Stimulated activated CD4-positive, alpha-beta T cell treated with anti-CD3 and anti-CD28 coated beads, Interleukin-4, amount 100 ng/mL, for 48 hours (primary cell): ENCODE measurements at places on chromosomes 7 and 10.

- DNase-seq = no peak
These were observed 108.4 kb upstream of the ZWINT start for GRCh38 chr10:56469482-56469881.

DNA sequence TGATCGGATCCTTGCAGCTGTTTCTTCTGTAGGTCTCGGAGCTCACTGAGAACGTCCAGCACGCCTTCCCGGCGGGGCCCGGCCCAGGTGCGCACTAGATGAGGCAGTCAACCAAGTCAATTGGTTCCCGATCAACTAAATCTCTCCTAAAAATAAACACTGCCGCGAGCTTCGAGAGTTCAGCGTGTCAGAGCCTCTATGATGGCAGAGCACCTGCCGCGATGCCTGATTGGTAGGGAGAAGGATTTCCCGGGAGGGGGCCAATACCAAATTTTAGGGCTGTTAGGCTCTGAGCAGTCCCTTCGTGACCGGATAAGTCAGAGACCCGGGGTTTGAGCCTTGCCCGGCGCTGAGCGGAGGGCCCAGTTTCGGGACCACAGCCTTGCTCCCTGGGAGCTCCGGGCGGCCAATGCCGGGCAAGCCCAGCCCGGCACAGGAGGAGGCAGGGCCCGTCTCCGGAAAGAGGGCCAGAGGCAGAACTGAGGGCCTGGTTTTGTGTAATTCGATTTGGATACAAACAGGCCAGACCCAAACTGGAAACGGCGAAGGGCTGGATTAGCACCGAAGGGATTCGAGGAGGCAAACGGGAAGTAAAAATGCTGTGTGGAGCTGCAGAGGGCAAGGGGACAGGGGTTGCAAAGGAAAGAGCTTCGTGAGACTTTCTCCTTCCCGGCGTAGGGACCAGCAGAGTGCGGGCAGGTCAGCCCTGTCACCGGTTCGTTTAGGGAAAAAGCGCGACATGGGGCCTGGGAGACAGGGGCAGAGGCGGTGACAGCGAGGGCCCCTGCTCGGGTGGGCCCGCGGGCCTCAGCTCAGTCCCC, 569 bp downstream of the SLC26A5 start:
- DNase-seq = no peak

GRCh38 chr10:103681617-103682399, 173.6 kb downstream of the SH3PXD2A start:
- no peak for DNase-seq

GRCh38 chr10:10630782-10631181, 386.9 kb upstream of the CELF2 start:
- DNase-seq = no peak

- no peak for DNase-seq
These were observed 608 bp downstream of the AKR1B10 start for GRCh38 chr7:134527979-134528371.

DNA sequence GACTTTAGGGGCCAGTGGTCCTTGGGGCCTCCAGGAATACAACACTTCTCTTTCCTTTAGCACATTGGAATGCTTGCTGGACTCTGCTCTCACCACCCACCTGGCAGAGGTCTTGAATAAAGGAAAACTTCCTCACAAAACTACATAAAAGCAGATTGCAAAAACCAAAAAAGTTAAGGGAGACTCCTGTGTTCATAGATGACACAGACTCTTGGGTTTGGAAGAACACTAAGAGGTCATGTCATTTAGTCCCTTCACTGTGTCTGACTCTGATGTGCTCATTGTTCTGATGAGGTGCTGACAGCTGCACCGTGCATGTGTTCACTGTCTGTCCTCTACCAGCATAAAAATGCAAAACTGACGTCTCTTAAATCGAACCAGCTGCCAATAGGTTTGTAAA, 11.4 kb downstream of the BLNK start:
- DNase-seq = no peak

- no peak for DNase-seq
These were observed 43.2 kb downstream of the AKR1B1 start for GRCh38 chr7:134415700-134416099.

DNA sequence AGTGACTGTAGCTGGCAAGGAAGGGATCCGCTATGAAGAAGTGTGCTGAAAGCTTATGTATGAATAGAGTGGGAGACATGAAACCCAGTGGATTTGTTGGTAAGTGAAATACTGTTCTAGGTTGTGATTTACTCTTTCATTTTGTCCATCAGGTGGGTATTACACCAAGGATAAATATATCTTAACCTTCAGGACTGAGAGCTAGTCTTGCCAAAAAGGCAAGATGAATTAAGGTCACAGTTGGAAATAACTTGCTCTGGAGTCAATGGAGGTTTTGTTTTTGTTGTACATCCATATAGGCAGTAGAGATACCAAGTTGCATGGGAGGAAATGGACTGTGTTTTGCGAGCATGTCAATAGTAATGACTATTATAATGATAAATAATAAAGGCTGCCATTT, 190.6 kb downstream of the TMEM178B start:
- DNase-seq = no peak

DNA sequence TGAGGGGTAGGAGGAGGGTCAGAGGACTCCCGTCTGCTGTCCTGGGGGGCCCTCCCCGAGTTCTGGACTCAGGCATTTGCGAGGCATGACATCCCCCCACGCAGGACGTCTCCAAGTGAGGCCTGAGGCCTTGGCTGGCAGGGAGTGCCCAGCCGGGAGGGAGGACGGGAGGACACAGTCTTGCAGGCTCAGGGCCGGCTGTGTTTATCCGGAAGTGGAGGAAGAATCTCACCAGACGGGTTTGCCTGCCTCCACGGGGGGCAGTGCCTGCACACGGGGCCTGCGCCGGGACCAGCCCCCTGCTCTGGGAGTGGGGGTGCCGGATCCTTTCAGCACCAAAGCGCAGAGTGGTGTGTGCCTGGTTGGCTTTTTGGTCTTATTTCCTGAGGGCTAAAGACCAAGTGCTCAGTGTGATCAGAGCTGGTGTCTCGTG, 10.9 kb downstream of the PWWP2B start:
- DNase-seq = no peak

- no peak for DNase-seq
These were observed 2.3 kb downstream of the IGF2BP3 start for GRCh38 chr7:23467806-23468525.

DNA sequence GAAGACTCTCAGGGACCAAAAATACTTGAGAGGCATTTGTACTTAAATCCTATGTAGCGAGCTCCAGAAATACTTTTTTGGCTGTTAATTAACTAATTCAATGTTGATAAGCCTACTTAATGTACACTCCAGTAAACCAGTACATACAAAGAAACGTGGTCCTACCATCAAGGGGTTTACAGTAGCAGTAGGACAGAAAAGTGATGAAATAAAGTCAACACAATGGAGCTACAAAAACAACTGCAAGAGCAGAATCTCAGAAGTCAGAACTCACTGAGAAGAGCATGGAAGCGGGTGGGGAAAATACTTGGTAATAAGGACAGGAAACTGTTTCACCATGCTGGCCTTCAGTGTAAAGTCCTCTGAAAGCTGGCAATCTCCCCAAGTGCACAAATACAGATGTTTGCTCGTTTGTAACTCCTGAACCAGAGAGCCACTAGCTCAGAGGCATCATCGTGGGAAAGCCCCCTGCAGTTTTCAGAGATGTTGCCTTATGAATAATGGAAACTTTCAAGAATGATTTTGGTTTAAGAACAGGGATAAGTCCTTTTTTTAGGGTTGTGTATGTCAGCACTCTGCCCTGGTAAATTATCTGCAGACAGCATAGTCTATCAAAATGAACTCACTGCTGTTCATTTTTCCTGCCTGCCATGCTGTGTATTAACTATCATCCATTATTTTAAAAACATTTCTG, 233.2 kb downstream of the SORCS1 start:
- no peak for DNase-seq

GRCh38 chr10:77989081-77989724, 40.1 kb downstream of the POLR3A start:
- no peak for DNase-seq

DNA sequence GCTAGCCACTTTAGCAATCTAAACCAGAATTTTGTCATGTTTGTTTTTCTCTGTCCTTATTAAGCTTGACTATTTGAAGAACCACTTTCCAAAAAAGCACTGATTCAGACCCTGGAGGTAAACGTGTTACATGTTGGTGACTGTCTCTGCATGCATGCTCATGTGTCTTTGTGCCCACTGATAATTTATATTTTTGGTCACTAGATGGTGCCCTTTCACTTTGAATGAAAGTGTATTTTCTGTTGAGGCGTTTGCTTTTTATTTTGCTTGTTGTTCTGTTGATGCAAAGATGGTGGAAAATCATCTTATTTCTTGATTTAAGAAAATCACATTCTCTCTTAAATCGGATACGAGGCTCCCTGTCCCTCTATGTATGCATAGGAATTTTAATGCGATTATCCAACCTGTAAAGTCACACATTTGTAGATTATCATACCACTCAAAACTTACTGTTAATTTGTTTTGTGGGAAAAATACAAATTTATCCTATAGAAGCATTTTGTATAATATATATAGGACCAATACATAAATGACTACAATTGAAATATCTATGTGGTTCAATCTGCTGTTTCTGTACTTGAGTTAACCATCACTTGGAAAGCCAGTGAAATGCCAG, 269.3 kb downstream of the BICC1 start:
- no peak for DNase-seq

GRCh38 chr7:146375170-146375569, 258.6 kb downstream of the CNTNAP2 start:
- DNase-seq = no peak

DNA sequence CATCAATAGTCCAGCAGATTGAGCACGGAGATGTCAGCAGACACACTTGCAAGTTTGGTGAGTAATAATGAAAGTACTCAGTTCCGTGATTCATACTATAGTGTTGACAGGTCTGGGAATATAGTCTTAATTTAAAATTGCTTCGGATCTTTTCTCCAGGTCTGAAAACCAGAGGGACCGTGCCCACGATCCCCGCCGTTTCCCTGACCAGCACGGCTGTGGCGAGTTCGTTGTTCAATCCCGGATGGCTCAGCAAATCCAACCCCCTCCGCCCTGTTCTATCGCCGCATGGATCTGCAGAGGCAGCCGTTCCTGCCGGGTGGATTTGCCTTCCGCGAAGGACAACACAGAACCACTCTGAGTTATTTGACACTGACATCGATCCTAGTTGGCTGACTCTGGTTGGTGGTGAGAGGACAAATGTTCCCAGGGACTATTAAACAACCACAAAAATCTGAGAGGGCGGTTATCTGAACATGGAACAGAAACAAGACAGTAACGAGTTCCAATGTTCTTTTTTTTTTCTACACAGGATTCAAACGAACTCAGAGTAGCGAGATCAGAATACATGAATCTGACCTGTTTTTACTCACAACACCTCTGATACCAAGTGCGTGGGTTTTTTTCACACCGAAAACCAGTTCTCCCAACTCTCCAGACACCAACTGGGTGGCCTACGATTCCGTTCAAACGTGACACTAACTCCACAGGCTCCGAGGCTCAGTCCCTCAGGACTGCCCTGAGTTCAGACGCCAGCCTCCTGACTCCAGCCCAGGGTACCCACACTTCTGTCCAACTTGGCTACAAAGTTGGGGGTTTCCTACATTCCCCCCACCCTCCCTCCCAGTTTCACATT, 52.7 kb downstream of the RBM17 start:
- no peak for DNase-seq

- no peak for DNase-seq
These were observed 75.6 kb upstream of the DDC start for GRCh38 chr7:50640779-50641178.

GRCh38 chr10:89062861-89063260, 72.3 kb downstream of the FAS start:
- DNase-seq = no peak

DNA sequence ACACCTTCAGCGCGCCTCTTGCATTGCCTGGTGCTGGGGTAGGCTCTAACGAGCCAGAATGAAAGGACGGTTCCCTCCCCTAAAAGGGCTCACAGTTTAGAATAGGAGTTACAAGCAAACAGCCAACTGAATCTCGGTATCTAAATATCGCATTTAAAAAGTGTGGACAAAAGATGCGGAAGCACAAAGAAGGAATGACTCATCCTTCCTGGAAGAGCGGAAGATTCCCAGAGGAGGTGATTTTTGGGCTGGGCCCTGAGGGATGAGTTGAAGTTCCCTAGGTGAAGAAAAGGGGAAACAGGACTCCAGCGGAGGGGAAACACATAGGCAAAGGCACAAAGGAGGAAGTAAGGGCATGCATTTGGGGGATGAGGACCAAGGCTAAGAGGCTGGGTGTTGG, 29.9 kb downstream of the SRRM3 start:
- DNase-seq = no peak

GRCh38 chr7:158811894-158812293, 17.4 kb downstream of the ESYT2 start:
- no peak for DNase-seq
